Fibroblast of pulmonary artery (primary cell): ENCODE measurements at places on chromosomes 5 and 9.
A peak's percentile ranks its signal among the peaks of the same experiment; 100 is the strongest.

- DNase-seq, result peak; percentile 77
Measured at GRCh38 chr9:35651956-35652828, 1.5 kb upstream of the SIT1 start.

DNA sequence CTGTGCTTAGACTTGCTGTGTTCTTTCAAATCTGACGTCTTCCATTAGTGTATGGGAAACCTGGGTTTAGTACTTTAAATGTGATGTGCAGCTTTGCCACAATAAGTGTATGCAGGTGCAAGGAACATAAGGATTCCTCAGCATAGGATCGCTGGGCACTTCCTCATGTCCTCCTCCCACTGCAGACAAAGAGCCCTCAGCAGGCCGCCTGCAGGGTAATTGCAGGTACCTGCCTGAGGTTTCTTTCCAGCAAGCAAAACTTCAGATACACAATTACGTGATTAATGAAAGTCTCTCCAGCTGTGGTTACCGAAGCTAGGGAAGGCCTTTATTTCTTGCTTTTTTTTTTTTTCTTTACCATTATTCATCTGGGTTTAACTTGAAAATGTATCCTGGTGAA, 233.1 kb downstream of the RFK start:
- DNase-seq, result no peak

DNA sequence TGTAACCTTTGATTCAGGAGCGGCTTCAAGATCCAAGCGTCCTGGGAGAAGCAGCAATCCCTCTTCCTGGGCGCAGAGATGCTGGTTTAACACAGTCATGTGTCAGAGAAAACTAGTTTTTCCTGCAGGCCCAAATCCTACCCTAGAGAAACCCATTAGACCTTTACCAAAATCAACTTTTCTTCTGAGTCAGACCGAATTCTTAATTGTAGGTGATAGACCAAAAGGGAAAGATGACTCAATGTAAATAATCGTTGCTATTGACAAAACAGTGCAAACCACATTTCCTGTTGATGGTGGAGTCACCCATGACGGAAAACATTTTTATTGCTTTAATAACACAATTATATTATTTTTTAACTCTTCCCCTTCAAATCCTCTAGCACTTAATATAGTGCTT, 40.1 kb downstream of the SLC1A1 start:
- peak; percentile 61 for DNase-seq

- DNase-seq, result no peak
Measured at GRCh38 chr9:35552376-35552775, 52.7 kb upstream of the TESK1 start.

GRCh38 chr5:68176802-68177479, 38.6 kb upstream of the PIK3R1 start:
- DNase-seq, result no peak

- no peak for DNase-seq
Measured at GRCh38 chr5:57243286-57244137, 69.7 kb downstream of the GPBP1 start.

GRCh38 chr5:180830253-180831138, 27.9 kb upstream of the MGAT1 start:
- DNase-seq, result peak; percentile 38

DNA sequence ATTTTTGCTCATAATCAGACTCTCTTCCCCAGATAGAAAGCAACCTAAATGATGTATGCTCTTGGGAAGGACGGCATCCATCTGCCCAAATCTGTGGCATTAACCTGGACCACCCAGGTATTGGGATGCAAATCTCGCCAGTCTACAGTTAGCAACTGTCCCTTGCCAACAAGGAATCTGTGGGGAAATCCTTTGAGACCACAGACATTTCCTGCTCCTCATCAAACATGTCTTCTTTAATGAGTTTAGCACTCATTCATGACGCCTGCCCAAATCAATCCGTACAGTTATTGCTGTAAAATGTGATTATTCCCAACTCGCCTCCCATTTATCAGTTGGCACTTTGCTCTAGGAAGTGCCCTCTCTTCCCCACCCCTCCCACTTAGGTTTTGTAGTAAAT, 7.8 kb downstream of the ROR2 start:
- DNase-seq, result no peak

GRCh38 chr9:2691626-2692025, 25.7 kb upstream of the KCNV2 start:
- DNase-seq, result peak; percentile 68

DNA sequence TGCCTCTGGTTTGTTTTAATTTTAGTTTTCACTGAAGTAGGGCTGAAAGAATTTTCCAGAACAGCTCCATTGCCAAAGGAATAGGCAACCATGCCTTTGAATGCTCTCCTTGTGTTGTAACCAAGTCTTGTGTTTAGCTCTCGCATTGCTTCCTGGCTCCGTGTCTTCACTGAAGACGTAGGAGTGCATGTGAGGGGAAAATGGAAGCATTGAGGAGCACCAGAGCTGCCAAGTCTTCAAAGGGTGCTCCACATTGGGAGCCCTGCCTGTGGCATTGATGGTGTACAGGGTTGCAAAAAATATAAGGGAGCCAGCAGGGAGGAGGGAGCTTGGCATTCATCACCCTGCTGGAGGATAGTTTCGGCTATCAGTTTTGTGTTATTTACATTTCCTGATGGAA, 86.6 kb downstream of the NTRK2 start:
- no peak for DNase-seq

DNA sequence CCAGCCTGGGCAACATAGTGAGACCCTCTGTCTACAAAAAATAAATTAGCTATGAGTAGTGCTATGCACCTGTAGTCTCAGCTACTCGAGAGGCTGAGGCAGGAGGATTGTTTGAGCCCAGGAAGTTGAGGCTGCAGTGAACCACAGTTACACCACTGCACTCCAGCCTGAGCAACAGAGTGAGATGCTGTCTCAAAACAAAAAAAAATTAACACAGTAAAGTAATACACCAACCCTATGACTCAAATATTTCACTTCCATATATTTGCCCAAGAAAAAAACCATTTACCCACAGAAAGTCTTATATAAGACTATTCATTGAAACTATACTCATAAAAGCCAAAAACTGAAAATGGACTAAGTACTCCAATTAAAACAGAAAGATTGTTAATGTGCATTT, 16.2 kb downstream of the SMIM23 start:
- DNase-seq, result no peak

- DNase-seq, result no peak
Measured at GRCh38 chr9:86286278-86286677, 3.9 kb upstream of the ISCA1 start.

GRCh38 chr5:17127743-17128231, 89.6 kb upstream of the BASP1 start:
- peak; percentile 80 for DNase-seq

DNA sequence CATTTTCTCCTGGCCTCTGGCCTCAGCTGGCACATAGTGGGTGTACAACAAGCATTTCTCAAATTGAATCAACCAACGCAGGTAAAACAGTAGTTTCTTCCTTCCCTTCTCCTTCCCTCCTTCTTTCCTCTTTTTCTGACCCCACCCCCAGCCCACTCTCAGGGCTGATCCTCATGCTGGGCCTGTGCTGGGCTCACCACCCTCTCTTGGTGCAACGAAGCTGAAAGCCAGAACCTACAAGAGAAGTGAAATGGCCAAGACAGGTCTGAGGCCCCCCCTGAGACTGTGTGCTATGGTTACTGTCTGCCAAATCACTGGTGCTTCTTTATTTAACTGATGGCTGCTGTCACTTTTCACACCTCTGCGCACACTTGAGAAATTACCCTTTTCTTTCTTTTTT, 53.0 kb upstream of the BOD1 start:
- no peak for DNase-seq

- DNase-seq, result no peak
Measured at GRCh38 chr5:102278231-102278630, 17.9 kb downstream of the SLCO4C1 start.

GRCh38 chr5:122187426-122187825, 58.1 kb downstream of the ZNF474 start:
- DNase-seq, result peak; percentile 64

DNA sequence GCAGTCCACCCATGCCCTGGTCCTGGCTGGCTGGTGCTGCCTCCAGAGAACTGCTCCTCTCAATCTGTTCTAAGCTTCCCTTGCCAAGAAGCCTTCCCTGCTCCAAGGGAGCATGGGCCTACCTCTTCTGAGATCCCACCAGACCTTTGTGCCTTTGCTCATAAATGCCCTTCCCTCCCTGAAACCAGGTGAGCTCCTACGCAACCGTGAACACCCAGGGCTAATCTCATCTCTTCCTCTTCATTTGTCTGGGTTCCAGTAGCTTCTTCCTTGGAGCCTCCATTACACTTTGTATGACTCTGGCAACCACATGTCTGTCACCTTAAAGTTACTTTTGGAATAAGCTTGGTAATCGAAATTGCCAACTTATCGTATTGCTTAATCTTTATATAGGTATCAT, 270.6 kb downstream of the PBX3 start:
- no peak for DNase-seq

DNA sequence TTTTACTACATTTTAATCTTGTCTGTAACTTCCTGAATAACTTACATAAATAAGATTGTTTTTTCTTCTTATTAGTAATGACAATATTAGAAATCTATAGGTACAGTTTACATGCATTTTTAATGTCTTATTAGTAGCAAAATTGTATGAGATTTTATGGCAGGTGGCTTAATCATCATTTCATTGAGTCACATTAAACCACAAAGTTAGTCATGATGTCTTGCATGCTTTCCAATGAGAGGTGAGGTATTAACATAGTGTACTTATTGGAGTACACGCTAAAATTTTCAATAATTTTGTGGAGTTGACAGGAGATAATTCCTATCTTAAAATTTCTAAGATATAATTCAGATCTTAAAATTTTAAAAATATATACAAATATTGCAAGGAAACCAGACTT, 989.6 kb upstream of the ARRDC3 start:
- DNase-seq, result no peak

- no peak for DNase-seq
Measured at GRCh38 chr5:170495825-170496661, 7.8 kb upstream of the KCNIP1 start.

DNA sequence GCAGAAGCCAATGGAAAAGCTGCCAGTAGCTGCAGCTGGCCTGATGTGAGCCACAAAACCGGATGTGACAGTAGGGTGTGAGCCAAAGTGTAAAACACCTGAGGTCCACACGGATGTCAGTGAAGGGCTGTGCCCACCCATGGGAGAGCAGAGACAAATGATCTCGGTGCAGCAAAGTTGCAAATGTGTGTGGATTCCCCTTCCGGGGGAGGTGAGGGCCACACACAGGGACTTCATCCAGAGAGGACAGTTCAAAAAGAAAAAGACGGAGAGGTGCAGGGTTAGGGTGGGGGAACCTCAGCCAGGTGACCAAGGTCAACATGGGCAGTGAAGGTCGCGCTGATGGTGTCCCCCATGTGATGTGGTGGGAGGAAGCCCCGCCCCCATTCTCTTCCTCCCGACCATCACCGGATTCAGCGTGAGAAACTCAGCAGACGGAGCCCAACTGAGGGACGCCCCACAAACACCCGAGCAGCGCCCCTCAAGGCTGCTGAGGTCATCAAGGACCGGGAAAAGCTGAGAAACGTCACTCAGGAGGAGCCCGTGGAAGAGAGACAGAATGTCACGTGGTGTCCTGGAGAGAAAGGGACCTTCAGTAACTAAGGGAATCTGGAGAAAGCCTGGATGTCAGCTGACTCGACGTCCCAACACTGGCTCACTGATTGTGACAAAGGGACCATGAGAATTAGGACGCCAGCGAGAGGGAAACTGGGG, 11.4 kb upstream of the PTGDS start:
- no peak for DNase-seq

- DNase-seq, result peak; percentile 77
Measured at GRCh38 chr9:73183917-73184861, 32.5 kb downstream of the ANXA1 start.

- DNase-seq, result no peak
Measured at GRCh38 chr5:151082282-151082902, 1.6 kb upstream of the TNIP1 start.

- no peak for DNase-seq
Measured at GRCh38 chr5:146018514-146019375, 82.4 kb downstream of the SH3RF2 start.

- DNase-seq, result peak; percentile 65
Measured at GRCh38 chr5:159341906-159342310, 11.6 kb upstream of the IL12B start.

GRCh38 chr9:35695943-35696401, 6.2 kb upstream of the TPM2 start:
- DNase-seq, result no peak

GRCh38 chr9:96122282-96122681, 179.7 kb downstream of the HSD17B3 start:
- DNase-seq, result no peak

DNA sequence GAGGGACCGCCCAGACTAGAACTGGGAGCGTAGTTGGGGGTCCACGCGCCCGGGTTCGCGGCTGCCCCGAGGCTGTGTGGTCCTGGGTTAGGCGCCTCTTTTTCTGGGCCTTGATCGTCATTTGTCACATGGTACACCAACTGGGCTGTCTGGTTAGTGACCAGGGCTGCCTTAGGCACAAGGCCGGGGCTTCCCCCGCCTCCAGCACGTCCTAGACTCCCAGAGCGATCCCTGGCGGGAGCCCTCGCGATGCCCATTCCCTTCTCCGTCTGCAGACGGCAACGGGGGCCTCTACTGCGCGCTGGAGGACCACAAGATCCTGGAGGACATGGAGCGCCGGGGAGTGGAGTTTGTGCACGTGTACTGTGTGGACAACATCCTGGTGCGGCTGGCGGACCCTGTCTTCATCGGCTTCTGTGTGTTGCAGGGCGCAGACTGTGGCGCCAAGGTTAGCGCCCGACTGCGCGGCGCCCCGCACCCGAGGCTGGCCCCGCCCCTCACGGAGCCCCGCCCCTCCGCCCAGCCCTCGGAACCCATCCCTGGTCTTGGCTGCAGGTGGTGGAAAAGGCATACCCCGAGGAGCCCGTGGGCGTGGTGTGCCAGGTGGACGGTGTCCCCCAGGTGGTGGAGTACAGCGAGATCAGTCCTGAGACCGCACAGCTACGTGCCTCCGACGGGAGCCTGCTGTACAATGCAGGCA, 1.5 kb downstream of the UAP1L1 start:
- DNase-seq, result no peak

- no peak for DNase-seq
Measured at GRCh38 chr9:137691646-137692351, 73.0 kb downstream of the EHMT1 start.

DNA sequence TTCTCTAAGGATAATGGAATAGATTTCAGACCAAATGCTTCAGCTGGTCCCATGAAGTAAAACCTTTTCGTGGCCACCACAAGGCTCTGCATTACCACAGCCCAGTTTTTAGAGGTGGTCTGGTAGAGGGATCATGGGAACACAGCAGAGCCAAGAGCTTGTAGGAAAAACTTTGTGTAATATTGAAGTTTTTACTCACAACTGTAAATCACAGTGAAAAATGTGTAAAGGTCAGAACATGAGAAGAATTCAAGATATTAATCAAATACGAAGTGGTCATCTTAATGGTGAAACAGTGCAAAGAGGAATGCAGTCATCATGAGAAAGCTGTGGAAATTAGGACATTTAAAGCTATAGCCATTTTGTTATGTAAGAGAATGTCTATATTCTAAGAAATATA, 197.5 kb downstream of the NPR3 start:
- DNase-seq, result peak; percentile 2
